ENCODE measurements at places on chromosomes 12 and 14.

- DNase-seq: no peak
These were observed 36.7 kb downstream of the CCDC92 start for GRCh38 chr12:123935956-123936355.

DNA sequence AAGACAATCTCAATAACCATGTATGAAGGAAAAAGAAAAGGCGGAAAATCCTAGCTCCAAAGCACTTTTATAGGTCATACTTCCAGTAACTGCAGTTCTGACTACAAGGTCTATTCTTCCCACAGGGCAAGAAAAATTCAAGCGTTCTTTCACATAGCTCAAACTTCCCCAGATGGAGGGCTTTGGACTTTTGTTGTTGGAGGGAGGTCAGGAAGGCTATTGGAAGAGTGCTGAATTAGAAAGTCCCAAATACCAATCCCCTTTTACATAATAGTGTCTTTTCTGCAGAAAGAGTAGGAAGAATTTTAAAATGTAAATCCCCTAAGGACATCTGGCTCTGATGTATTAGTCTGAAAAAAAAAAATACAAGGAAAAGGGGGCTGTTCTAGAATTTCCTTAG lies 309.4 kb downstream of the MDGA2 start:
- DNase-seq: no peak

- peak; percentile 22 for DNase-seq
These were observed 28.3 kb upstream of the PPP2R5C start for GRCh38 chr14:101733211-101733610.

GRCh38 chr14:23568021-23568599 lies 519 bp upstream of the AP1G2 start:
- no peak for DNase-seq

- DNase-seq: no peak
These were observed 56.9 kb downstream of the IGF1 start for GRCh38 chr12:102423462-102423861.

- no peak for DNase-seq
These were observed 20.1 kb downstream of the PACS2 start for GRCh38 chr14:105334383-105335230.

GRCh38 chr12:93198086-93198485 lies 179.6 kb upstream of the NUDT4 start:
- DNase-seq: no peak

Data from colonic mucosa (tissue), 4 donors.